Renal cortical epithelial cell (primary cell): ENCODE measurements at places on chromosomes 5 and 9.

- DNase-seq: no peak
Measured at GRCh38 chr5:51034222-51034901, 348.9 kb upstream of the ISL1 start.

DNA sequence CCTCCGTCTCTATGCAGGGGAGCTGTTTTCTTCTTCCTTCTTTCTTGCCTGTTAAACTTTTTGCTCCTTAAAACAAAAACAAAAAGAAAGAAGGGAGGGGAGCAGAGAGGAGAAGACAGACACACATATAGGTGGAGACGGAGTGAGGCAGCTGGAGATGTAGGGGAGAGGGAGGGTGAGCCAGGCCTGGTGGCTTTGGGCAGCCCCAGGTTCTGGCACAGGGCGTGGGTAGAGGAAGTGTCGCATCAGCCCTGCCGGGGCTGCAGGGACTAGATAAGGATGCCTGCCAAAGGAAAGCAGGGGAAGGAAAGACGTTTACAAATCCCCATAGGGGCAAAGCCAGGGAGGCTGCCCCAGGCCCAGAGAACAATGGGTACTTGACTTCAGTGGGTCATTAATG lies 38.7 kb upstream of the PTGS1 start:
- no peak for DNase-seq

GRCh38 chr5:122019919-122020590 lies 58.0 kb downstream of the LOX start:
- no peak for DNase-seq

GRCh38 chr9:124271660-124272059 lies 13.9 kb downstream of the NEK6 start:
- no peak for DNase-seq

- DNase-seq: peak; percentile 51
Measured at GRCh38 chr5:9544502-9545135, 1.3 kb downstream of the SEMA5A start.

DNA sequence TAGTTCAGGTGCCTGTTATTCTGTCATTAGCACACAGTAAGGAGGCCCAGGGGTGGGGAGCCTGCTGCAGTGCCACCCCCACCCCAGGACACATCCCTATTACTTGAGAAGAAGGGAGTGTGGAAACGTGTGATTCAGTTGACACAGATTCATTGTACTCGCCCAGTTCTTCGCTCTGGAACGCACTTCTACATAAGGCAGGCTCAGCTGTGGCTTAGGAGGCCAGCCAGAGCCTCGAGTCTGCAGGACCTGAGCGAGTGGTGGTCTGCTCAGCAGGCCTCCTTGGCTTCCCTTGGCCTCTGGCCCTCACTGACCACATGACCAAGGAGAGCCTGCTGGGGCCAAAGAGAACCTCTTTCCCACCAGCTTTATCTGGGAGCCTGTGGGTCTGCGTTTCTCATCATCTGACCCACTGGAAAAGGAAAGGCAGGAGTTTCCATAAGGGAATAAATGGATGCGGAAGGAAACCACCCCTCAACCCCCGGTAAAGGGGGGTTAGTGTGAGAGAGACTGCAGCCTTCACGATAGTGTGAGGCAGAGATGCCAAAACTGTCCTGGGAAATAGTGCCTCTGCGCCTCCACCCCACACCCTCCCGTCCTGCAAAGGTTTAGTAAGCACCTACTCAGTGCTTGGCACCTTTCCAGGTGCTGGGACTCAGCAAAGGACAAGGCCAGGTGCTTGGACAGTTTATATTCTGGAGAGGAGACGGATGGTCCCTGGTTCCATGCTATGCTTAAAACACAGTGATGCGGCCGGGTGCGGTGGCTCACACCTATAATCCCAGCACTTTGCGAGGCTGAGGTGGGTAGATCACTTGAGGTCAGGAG lies 73.7 kb downstream of the PPARGC1B start:
- DNase-seq: no peak

GRCh38 chr5:176181271-176181855 lies 56.9 kb upstream of the SIMC1 start:
- DNase-seq: peak; percentile 96

DNA sequence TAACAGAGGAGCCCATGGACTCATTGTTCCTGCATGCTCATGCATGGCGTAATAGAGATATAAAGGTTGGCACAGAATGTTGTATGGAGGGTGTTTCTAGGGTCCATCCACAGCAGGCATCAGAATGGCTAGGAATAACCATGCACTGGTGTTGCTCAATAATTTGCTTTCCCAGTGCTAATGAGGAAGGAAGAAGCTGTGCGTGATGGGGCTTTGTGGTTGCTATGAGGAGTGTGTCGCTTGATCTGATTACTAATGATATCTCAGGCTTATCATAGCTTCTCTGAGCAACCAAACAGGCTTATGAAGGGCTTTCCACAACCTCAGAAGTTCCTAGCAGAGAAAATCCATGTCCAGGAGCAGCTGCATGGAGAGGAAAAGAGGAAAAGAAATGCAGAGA lies 151.3 kb upstream of the TRPC7 start:
- peak; percentile 25 for DNase-seq

DNA sequence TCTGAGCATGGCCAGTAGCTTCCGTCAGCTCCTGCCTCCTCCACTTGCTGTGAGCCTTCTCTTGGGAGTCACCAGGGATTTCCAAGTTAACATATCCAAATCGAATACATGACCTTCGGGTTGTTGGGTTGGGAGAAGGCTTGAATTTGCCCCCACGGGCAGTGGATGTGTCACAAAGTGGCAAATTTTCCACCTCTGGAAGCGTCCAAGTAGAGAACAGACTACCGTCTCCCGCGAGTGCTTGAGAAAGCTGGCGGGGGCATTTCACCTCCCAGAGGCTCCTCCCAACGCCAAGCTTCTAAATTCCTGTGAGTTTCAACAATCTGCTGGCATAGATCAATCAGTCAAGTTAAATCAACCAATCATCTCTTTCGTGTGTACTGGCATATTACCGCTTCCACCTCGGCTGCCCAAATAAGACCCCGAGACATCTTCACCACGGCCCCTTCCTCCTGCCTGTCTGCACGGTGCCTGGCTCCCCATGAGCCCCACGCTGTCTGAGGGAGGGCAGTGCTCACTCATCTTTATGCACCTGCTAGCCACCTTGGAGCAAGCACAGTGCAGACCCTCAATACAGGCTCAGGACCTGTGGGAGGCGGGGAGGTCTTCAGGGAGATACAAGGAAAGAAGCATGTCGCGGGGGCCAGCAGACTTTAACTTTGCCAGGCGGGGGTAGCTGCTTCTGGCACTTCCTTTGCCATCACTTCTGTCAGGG lies 79.1 kb downstream of the MRPL36 start:
- no peak for DNase-seq
